NCI-H460 (cell line): ENCODE measurements at places on chromosomes 7 and 10.

DNA sequence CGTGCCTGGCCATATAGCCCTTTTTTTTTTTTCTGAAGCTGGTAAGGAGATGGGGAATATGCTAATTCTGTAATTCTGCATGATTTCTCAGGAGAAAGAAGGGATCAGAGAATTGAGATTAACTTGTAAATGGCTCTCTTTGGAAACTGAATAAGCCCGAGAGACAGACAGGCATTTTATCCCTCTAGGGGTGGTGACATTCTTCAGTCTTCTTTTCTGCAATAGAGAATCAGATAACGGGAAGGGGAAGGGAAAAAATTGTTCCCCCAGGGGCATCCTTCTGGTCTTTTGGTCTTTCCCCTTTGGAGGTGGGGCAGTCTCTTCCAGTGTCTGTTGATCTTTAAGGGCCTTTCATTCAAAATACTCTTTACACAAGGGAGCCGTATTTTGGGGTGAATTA, 34.2 kb downstream of the HK1 start:
- no peak for DNase-seq

DNA sequence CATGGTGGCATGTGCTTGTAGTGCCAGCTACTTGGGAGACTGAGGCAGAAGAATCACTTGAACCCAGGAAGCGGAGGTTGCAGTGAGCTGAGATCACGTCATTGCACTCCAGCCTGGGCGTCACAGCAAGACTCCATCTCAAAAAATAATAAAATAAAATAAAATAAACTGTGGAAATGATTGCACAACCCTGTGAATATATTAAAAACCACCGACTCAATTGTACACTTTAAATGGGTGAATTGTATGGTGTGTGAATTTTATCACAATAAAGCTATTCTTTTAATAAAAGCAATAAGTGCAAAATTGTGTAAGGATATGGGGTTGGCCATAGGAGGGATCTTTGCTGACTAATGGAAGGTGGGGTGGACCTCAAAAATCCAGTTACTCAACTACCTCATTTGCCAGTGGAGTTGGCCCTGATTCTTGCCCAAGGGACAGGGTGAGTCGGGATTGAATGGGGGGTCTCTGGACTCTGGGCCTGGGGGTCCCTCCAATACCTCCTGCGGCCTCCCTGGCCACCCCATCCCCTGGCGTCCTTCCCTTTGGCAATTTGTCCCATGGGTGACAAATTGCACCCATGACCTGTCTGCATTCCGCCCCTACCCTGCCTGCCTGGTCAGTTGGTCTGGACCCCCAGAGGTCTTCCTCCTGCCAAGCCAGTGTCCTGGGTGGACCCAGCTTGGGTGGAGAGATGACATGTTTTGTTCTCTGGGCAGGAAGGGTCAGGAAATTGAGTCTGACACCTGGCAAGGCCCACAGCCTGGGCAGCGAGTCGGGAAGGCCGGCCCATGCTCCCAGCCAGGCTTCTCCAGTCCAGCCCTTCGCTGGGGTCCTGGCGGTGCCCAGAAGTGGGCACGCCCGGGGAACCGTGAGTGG, 61.7 kb upstream of the ELN start:
- no peak for DNase-seq

GRCh38 chr7:50717181-50717580, 65.5 kb downstream of the GRB10 start:
- DNase-seq = no peak

- DNase-seq = no peak
Observed at GRCh38 chr10:89683883-89684282, 17.5 kb upstream of the KIF20B start.

DNA sequence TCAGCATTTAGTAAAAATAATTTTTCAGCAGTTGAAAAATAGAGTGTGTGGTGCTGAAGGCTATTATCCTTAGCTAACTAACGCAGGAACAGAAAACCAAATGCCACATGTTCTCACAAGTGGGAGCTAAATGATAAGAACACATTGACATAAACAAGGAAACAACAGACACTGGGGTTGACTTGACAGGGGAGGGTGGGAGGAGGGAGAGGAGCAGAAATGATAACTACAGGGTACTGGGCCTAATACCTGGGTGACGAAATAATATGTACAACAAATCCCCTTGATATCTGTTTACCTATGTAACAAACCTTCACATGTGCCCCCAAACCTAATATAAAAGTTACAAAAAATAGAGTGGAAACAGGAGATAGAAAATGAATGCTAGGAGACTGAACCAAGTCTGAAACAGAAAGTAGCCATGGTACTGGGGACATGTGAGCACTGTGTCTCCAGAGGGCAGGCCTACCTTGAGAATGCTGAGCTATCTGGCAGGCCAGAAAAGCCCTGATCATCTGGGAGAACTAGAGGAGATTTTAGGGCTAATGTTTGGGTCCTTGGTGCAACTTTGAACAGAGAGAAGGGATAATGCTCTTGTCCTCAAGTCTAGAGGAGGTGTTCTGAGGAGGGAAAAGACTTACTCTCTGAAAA, 4.7 kb upstream of the EFCAB10 start:
- no peak for DNase-seq

- no peak for DNase-seq
Observed at GRCh38 chr7:25830215-25830614, 321.8 kb upstream of the NFE2L3 start.

DNA sequence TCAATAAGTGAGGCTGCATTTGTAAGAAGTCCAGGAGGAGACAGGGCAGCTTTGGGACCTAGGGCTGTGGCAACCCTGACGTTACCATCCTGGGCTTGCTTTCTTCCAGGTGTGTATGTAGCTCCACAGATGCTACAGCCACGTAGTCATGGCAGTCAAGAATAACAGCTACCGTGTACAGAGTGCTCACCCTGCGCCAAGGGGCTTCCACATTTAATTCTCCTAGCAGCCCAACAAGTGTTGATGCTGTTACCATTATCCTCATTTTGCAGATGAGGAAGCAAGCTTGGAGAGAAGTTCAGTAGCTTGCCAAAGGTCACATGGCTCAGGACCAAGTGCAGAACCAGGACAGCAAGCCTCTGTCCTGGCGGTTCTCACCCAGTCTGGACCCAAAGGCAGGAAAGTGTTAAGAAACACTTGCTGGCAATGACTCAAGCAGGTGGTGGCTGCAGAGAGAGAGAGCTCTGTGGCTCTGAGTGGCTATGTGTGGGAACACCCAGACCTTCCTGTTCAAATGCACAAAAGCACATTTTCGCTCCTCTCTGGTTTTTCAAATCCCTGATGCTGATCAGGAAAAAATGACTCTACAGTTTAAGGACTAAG, 89.8 kb downstream of the CREM start:
- no peak for DNase-seq

DNA sequence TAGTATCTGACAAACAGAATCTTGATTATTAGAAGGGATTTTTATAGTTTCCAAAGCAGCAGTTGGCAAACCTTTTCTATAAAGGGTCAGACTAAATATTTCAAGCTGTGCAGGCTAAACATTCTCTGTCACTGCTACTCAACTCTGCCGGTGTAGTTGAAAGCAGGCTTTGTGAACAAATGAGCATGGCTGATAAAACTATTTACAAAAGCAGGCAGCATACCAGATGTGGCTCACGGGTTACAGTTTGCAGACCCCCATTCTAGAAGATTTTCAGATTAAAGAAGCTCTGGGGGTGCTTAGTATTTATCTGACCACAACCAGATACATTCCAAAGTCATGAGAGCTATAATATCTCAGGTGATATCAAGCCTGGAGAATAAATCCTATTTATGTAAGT, 1017.5 kb downstream of the SORCS1 start:
- no peak for DNase-seq

DNA sequence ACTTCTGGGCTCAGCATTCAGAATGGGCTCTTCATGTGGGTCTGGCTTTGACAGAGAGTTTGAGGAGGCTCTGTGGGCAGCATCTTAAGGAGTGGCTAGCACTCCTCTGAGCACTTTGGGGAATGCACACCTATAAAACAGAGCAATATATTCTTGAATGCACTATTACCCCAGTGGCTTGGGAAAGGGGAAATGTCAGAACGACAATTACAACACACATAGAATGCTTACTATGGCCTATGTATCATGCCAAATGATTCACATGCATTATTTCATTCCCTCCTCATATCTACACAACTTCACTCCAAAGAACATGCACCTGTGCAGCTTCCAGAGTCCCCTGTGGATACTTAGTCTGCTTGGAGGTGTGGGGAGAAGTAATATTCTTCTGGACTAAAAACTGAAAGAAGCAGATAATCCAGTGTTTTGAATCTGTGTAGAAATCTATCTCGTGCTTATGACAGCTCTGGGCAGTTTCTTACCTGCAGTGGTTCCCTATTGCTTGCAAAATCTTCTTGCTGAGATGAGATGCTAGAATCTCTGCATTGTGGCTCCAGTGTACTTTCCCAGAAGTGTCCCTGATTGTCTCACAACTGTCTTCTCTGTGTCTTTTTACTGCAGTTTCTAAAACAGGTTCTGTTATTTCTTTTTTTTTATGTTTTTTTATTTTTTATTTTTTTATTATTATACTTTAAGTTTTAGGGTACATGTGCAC, 5.5 kb upstream of the MGAM start:
- DNase-seq = no peak

- DNase-seq = no peak
Observed at GRCh38 chr10:113003052-113003451, 53.0 kb downstream of the TCF7L2 start.

- no peak for DNase-seq
Observed at GRCh38 chr7:82527851-82528250, 84.3 kb upstream of the CACNA2D1 start.

- no peak for DNase-seq
Observed at GRCh38 chr7:55349121-55349520, 16.0 kb upstream of the LANCL2 start.

GRCh38 chr10:6794441-6794840, 214.4 kb upstream of the PRKCQ start:
- no peak for DNase-seq

- DNase-seq = no peak
Observed at GRCh38 chr10:117805139-117805538, 241.6 kb downstream of the RAB11FIP2 start.

DNA sequence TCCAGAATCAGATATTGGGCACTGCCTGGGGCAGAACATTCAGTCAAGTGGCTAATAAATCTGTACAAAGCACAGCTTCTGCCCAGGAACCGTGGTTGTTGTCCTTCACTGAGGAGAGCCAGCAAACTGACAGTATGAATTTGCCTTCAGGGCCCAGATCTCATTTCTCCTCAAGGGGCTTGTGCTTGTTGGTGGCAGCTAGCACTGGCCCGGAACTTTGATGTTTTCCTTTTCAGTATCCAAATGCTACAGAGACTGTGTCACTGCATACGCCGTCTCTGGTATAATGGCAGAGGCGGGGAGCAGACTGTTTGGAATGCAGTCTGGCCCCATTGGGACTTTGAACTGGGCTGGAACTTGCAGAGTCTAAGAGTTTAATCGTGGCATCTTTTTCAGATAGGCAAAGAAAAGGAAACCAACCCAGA, 30.4 kb upstream of the ADD3 start:
- no peak for DNase-seq

DNA sequence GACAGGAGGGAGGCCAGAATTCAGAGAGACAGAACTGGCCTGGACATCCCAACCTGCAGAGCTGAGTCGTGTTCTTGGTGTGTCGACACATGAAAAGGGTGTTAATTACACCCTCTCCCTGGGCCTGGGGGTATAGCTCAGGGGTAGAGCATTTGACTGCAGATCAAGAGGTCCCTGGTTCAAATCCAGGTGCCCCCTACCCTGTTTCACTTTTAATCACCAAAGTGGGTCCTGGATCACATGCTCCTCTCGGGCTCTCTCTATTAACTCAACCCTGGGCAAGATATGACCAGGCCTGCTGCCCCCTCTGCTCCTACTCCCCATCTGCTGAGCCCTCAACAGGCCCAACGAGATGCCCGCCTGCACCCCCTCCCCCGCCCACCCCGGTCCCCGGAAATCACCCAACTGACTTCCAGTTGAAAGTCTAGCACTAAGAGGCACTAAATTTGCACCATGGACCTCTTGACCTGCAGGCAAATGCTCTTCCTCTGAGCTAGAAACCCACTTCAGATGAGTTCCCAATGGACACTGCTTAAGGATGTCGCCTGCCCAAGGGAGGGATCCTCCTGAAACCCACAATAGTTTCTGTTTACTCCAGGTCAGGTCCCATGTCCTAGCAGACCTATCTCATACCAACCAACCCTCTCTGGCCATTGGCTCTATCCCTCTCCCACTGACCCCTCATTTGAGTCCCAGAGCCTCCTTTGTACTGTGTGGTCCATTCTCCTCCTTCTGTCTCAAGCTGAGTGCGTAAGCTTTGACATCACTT, 137.6 kb downstream of the ZNF467 start:
- no peak for DNase-seq
